ENCODE measurements at places on chromosomes 16 and 17.

DNA sequence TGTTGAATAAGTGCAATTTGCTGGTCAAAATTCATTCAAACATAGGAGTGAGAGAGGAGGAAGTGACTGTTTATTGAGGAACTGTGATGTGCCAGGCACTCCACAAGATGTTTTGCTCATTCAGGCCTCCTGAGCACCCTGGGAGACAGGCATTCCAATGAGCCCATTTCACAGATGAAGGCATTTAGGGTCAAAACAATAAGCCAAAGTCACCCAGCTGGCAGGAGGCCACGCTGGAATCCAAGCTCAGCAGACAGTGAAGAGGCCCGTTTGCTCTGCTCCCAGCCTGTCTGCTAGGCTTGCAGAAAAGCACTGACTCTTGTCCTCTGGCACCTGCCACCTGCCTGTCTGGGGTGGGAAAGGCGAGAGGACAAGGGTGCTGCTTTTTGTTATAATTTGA is 10.1 kb upstream of the SLC25A39 start:
- peak; percentile 96 for DNase-seq

DNA sequence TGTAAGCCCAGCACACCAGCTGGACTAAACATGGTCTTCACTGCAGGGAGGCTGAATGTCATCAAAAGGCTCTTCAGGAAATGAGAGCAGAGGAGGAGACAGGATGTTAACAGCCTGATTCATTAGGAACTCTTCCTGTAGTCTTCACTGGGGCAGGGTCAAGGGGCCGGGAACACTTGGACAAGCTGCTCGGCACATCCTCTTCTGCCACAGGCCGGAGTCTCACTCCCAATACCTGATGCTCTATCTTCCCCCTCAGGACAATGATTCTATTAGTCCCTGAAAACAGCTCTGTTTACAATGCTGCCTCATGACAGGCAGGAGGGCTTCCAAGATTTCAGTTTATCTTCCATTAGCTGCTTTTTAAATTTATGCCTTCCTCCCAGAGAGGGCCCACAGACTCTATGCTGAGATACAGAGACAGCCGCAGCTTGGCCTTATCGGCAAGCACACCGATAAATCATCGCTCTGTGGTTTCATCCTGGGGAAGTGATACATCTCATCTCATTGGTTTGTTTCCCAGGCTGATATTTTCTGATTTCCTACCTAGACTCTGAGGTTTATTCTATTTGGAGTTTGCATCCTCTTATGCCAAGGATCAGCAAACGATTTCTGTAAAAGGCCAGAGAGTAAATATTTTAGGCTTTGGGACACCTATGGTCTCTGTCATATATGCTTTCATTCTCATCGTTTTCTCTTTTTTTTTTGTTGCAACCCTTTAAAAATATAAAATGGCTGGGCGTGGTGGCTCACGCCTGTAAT is 214.0 kb upstream of the ASIC2 start:
- DNase-seq: no peak

DNA sequence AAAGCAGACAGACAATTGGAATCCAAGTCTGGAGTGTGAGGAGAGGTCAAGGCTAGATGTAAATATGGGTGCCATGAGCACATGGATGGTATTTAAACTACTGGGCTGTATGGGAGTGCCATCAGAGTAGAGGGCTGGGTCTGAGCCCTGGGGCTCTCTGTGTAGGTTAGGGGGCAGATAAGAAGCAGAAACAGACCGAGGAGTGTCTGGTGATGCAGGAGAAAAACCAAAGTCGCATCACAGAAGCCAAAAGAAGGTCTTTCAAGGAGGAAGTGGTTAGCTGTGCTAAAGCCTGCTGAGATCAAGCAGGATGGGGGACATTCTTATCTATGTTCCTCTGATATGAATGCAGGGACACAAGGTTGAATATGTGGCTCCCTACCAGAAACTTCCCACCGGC is 1.9 kb downstream of the TSEN54 start:
- no peak for DNase-seq

- DNase-seq: no peak
Measured at GRCh38 chr16:5072334-5073278, 963 bp downstream of the ALG1 start.

GRCh38 chr17:69643686-69644085 is 229.2 kb downstream of the MAP2K6 start:
- DNase-seq: no peak

DNA sequence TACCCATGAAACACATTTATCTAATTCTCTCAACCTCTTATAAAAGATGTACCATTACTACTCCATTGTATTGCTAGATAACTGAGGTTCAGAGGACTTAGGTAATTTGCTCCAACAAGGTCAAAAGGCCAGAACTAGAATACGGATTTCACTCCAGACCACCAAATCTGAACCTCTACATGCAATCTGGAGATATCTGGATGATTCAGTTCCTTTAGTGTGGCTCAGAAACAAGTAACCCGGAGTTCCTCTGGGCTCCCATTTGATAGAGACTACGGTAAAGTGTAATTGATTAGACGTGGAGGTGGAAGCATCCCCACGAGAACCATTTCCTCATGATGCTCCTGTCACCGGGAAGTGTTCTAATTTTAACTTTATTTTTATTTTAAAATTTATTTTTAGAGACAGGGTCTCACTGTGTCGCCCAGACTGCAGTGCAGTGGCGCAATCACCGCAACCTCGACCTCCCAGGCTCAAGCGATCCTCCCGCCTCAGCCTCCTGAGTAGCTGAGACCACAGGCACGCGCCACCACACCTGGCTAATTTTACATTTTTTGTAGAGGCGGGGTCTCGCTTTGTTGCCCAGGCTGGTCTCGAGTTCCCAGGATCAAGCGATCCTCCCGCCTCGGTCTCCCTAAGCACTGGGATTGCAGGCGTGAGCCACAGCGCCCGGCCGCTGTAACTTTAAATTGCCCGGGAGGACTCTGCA is 608 bp upstream of the COX10 start:
- peak; percentile 2 for DNase-seq

GRCh38 chr16:46638947-46639925 is 18.1 kb upstream of the SHCBP1 start:
- DNase-seq: no peak

DNA sequence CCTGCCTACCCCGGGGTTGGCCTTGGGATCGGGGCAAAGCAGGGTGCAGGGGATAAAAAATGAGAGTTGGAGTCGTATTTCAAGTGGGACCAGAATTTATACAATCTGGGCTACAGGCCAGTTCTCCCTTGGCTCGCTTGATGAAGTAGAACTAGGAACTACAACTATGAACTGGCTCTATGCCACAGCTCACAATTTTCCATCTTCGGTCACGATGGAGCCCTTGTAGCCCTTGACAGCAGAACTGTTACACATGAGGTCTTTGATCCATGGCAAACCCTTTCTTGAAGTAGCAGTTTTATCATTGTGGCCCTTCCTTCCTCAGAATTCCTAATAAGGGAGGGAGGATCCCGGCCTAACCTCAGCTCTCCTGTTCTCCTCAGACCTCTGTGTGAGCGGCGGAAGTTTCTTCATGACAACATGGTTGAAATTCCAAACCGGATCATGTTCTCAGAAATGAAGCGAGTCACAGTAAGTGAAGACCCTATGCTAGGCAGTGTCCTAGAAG is 17.1 kb downstream of the LIG3 start:
- peak; percentile 23 for DNase-seq

GRCh38 chr16:68447653-68448359 is 502 bp downstream of the SMPD3 start:
- DNase-seq: peak; percentile 9

DNA sequence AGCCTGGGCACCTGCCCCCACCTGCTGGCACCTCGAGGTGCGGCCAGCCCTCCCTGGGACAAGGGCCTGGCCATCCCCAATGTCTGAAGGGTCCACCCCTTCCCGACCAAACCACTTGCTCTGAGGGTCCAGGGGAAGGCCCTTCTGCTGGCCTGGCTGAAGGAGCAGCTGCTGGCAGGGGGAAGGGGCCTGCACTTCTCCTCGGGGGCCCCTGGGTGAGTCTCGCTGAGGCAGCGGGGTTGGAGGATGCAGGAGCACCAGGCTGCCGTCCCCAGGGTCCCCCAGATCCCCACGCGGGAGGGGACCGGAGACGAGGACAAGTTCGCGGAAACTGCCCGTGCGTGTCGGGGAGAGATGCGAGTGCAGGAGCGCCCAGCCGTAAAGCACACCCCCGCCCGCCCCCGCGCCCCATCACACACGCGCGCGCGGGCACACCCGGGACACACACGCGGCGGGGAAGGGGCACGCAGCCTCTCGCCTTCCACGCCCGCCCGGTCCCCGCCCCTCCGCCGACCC is 725 bp upstream of the CACNA1H start:
- no peak for DNase-seq

Measured in RPMI8226 (cell line).